ENCODE measurements at places on chromosomes 3 and 15. TPM values are rescaled to one million over a fixed set of nuclear protein-coding genes. Genes with fewer than 3 reads are reported as not detected.
A peak's percentile ranks its signal among the peaks of the same experiment; 100 is the strongest.

POPDC2 gene
- 0.89 TPM for total RNA-seq

EPHA6 gene
- 19.3 TPM for total RNA-seq

SLC2A2 gene
- total RNA-seq = 0.28 TPM

SLITRK3 gene
- total RNA-seq = 20.2 TPM

DOCK3 gene
- total RNA-seq = 11.0 TPM

LRRC31 gene
- 1.4 TPM for total RNA-seq

GOLGA6L1 gene
- not detected for total RNA-seq

- no peak for DNase-seq
Measured at GRCh38 chr15:82648257-82649103, 1.3 kb upstream of the CPEB1 start.

DNA sequence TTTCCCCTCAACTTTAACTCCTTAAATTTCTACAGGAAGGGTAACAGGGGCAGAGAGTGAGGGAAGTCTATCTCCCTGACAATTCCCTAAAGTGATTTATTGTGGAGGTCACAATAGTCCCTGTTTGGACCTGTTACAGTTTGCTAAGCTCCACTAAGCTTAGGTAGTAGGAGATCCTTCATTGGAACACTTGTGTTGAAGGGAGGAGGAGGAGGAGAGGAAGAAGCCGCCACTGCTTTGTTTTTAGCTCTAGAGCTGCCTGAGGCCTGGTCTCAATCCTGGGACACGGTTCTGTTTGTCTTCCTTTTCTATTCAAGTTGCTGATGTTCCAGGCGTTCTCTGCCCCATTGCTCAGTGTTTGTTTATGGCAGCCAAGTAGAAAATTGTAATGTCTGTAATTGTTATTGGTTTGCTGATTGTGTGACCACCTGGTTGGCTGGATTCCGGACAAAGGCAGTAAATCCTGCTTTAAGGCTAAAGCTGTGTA lies 48.4 kb downstream of the HES1 start:
- DNase-seq = no peak

- DNase-seq = no peak
Measured at GRCh38 chr3:8867646-8868045, 95.6 kb downstream of the RAD18 start.

DNA sequence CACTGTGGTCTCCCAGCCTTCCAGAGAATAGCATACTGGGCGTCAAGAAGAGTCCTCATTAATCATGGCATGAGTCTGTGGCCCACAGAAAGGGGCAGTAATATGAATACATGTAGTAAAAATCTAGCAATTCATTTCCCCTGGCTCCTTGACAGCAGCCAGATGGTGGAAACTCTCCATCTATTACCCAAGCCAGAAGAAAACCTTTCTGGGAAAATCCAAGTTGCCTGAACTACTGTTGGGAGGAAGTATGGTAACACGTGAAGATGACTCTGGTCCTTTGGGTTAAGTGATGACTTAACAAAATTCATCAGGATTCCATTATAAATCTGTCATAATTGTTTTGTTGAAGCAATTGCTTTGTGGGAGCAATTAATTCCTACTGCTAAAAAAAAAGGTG lies 530.5 kb downstream of the FHIT start:
- no peak for DNase-seq

DNA sequence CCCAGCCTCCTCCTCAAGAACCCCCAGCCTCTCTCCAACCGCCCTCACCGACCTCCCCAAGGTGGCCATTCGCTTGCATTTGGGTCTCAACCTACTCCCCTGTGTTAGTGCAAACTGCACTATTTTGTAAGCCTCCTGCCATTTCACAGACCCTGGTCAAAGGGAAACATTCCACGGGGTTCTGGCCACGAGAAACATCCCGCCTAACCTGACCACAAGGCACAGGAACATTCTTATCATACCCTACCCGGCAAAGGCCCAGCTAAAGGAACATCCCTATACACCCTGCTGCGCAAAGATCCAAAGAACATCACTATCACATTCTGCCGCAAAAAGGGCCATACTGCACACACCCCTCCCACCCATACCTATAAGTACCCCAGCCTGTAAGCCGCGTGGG lies 22.9 kb downstream of the RPSA start:
- DNase-seq = no peak

DNA sequence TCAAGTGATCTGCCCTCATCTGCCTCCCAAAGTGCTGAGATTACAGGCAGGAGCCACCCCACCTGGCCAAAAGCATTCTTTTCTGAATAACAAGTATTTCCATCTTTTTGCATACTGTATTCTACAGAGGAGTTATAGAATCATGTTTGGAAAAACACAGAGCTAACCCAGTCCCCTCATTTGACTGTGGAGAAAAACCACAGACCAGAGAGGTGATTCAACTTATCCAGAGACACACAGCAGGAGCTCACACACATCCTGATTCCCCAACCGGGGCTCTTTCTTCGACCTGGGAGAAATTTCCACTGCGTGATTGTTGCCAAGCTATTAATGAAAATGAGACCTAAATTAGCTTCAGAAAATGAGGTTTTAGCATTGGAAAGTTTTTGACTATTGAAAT lies 176.1 kb upstream of the TLE3 start:
- no peak for DNase-seq

GRCh38 chr3:13338996-13339395 lies 81.1 kb downstream of the NUP210 start:
- no peak for DNase-seq

- DNase-seq = no peak
Measured at GRCh38 chr15:89657686-89658200, 2.5 kb upstream of the KIF7 start.

- DNase-seq = no peak
Measured at GRCh38 chr3:69081583-69082262, 1.6 kb upstream of the UBA3 start.

- no peak for DNase-seq
Measured at GRCh38 chr15:69156736-69157381, 3.6 kb upstream of the GLCE start.

GRCh38 chr3:88031642-88032077 lies 27.1 kb downstream of the CGGBP1 start:
- peak; percentile 9 for DNase-seq

DNA sequence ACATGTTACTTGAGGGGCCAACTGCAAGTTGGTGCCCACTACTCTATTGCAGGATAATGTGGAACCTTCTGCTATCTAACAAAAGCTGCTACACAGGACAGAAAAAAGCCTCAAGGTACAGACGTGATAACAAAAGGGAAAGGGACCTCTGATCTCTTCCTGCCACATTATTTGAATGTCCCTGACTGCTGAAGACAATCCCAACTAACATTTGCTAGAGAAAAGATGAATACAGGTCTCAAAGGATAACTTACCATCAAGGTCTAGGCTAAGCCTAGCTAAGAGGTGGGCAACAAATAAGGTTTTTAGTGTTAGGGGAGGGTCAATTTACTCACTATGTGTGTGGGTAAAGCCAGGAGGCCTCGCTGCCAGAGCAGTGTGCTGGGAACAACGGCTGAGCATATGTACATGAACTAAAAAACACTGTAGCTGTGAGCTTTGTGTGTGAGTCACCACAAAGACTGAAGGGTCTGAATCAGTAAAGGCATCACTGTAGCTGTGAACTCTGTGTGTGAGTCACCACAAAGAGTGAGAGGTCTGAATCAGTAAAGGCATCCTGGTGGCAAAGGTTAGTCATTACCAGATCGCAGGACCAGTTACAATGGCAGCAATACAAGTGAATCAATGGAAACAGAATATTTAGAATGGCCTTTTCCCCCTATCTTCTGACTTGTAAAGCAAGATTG lies 111.7 kb downstream of the LMLN start:
- DNase-seq = no peak

- peak; percentile 69 for DNase-seq
Measured at GRCh38 chr3:126752303-126753190, 48.5 kb downstream of the CHCHD6 start.

- no peak for DNase-seq
Measured at GRCh38 chr3:172918568-172919296, 168.2 kb downstream of the ECT2 start.

All from spinal cord (tissue), 10 donors.